ENCODE measurements at places on chromosomes 5 and 9. TPM values are rescaled to one million over a fixed set of nuclear protein-coding genes. Genes with fewer than 3 reads are reported as not detected.

- no peak for DNase-seq
Measured at GRCh38 chr5:78675956-78676730, 27.6 kb upstream of the LHFPL2 start.

DNA sequence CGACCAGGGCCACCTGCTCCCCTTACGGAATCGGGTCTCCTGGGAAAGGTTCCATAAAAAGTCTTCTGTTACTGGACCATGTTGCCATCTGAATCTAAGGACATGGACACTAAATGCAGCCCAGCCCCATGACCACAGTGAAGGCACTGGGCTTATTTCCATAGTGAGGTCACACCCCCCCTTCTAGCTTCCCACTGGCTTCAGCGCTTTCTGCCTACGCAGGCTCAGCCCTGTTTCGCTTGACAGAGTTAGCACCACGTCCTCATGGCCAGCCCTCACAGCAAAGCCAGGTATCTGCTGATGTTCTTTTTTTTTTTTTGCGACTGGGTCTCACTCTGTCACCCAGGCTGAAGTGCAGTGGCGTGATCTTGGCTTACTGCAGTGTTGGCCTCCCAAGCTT is 14.1 kb downstream of the UCK1 start:
- DNase-seq: no peak

- no peak for DNase-seq
Measured at GRCh38 chr5:124583469-124584350, 162.7 kb downstream of the ZNF608 start.

Gene GPR150
- total RNA-seq: not detected

Gene CCDC183
- 2.3 TPM for total RNA-seq

Gene NTRK2
- 33.2 TPM for total RNA-seq
